Activated naive CD8-positive, alpha-beta T cell treated with anti-CD3 and anti-CD28 coated beads, Interleukin-2, amount 50 U/mL, for 24 hours (primary cell): ENCODE measurements at places on chromosomes 12 and 14.
A peak's percentile ranks its signal among the peaks of the same experiment; 100 is the strongest.

DNA sequence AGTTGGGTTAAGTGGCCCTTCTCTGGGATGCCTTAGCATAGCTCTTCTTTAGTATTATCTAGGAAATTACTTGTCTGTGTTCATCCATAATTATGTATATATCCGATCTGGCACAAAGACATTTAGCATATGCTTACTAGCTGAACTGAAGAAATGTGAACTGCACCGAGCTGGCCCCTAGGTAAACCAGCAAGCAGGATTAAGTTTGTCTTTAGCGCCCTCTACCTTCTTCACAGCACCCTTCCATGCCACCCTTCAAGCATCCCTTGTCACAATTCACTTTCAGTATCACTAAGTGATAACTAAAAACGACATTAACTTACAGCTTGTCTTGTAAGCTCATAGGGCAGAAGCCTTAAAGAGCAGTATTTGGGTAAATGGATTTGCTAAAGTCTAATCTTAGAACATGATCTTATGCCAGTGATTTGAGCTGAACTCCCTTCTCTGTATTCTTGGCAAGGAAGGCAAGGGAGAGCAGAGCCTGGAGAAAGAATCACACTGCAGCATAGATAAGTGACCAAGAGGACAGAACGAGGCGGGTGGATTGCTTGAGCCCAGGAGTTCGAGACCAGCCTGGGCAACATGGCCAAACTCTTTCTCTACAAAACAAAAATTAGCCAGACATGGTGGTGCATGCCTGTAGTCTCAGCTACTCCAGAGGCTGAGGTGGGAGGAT is 2.6 kb upstream of the HAL start:
- peak; percentile 27 for DNase-seq

DNA sequence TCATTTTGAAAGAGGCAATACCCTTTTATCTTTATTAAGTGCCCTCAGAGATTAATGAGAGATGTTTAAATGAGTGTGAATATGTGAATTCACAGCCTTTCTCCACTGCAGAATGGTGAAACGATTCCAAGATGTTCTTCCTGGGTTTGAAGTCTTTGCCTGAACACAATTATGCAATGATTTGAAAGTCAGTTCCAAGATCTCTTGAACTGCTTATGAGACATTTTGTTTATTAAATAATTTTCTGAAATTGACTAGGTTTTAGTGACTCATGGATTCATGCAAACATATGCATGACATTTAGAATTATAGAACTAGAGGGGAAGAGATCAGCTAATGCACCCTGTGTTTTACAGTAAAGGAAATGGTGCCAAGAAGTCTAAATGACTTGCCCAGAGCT is 118.1 kb upstream of the SLC38A2 start:
- DNase-seq, result no peak

DNA sequence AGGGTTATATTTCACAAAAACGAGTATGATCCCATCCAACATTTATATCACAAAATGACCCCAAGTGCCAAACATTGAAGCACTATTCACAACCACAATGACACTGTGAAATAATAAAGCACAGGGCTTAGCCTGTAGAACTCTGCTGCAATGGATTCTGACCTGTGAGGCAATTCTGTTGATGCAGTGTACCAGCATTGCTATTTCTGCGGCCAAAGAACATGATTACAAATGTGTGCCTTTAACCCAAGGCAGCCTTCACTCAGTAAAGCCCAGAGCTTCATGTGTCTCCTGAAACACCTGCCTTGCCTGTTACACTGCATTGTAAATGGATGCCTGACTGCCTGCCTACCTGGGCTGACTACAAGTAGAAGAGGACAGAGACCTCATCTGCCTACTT is 158.0 kb downstream of the PPM1H start:
- no peak for DNase-seq

GRCh38 chr12:116529686-116530085 is 29.5 kb upstream of the MAP1LC3B2 start:
- DNase-seq, result no peak

DNA sequence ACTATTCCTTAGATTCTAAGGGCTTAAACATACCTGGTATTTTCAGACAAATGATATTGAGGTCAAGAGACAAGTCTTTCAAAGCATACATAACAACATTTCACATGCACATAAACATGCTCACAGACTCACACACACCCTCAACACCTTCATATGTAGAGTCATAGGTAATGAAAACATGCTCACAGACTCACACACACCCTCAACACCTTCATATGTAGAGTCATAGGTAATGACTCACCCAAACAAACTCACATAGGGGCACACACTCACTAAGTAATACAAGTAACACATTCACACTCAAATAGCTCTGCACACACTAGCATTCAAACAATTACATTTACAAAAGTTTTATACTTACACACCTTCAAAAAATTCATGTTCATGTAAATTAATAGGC is 975.5 kb downstream of the TMEM121 start:
- no peak for DNase-seq

DNA sequence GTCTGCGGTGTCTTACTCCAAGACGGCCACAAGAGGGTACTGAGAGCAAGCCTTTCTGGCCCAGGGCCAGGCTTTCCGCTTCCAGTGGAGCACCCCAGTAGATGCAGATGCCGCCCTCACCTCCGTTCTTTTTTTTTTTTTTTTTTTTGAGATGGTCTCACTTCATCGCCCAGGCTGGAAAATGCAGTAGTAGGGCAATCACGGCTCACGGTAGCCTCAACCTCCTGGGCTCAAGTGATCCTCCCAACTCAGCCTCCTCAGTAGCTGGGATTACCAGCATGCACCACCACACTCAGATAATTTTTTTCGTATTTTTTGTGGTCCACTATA is 5.6 kb upstream of the LBHD2 start:
- DNase-seq, result peak; percentile 72

- no peak for DNase-seq
Measured at GRCh38 chr12:11805680-11806079, 156.2 kb downstream of the ETV6 start.

DNA sequence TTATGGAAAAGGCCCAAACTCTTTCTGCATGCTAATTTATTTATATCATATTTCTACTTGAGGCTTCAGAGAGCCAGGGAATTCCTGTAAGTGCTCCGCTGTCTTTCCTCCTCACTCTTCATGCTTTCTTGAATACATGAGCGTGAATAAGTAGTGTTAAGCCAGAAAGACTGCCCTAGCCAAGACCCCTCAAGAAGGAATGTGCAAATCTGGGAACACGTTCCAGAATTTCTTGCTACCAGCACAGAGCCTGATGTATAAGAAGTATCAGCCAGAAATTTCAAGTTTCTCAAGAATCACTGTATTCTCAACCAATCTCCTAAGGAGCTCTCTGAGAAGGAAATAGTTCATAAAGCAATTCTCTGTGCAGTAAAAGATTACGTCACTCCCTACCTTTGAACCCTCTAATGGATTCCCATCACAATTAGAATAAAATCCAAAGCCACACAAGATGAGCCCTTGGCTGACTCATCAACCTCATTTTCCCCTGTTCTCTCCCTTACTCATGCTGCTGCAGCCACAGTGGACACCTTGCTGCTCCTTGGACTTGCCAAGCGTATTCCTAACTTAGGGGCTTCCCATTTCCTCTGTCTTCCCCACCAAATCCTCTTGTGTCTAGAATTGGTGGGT is 6.9 kb upstream of the TSPAN8 start:
- DNase-seq, result no peak

- no peak for DNase-seq
Measured at GRCh38 chr12:52244615-52244994, 11.6 kb downstream of the KRT7 start.

GRCh38 chr12:41190338-41190737 is 2.2 kb downstream of the PDZRN4 start:
- DNase-seq, result no peak
